NT2/D1 (cell line): ENCODE measurements at places on chromosomes 7 and 10.

DNA sequence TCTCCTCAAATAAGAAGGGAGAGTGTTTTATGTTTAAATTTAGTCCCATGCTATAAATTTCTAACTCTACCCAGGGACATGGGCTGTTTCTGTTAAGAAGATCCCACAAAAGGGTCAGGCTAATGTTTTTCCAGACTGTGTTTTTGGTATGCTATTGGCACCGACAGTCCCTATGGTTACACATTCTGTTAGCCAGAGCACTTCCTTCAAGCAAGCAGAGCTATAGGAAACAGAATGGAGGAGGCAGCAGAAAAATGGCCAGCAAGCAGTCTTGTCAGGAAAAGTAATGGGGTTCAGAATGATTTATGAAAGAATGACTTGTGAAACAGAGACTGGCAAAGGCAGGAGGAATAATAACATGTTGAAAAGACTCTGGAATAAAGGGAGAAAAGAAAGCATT is 44.8 kb upstream of the PHYHIPL start:
- no peak for DNase-seq

DNA sequence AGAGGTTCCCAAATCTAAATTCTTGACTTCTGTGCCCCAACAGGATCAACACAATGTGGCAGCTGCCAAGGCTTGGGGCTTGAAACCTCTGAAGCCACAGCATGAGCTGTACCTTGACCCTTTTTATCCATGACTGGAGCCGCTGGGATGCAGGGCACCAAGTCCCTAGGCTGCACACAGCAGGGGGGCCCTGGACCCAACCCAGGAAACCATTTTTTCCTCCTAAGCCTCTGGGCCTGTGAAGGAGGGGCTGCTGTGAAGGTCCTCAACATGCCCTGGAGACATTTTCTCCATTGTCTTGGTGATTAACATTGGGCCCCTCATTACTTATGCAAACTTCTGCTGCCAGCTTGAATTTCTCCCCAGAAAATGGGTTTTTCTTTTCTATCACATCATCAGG is 72.6 kb downstream of the FOXP2 start:
- DNase-seq, result no peak

GRCh38 chr7:130669085-130669700 is 645 bp upstream of the COPG2 start:
- DNase-seq, result no peak

DNA sequence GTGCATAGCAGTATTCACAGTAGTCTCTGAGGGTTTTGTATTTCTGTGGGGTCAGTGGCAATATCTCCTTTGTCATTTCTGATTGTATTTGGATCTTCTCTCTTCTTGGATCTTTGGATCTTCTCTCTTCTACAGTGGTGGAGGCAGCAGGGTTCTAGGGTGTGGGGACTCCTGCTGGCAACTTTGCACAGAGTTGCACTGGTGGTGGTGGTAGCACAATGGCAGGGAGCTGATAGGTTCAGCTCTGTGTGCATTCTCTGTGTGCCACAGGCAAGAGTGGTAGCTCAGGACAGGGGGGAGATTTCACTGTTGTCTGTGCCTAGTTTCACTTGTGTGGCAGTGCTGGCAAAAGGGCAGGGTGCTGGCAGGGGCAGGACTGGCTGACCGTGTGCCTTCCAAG is 35.1 kb upstream of the PRSS37 start:
- no peak for DNase-seq

DNA sequence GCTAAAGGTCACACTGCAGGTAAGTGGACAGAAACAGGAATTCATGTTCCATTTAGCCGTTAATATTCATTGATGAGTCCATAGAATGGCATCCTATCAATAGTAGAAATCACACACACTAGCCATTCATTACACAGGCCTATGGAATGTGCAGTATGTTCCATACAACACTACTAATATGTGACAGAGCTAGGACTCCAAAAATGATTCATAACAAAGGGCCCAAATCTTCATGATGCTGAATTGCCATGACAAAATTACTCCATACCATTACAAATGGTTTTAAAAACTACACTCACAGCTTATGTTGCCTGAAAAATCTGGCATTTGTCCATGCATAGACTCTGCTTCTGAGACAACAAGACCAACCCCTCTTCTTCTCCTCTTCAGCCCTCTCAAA is 549.1 kb downstream of the XPNPEP1 start:
- no peak for DNase-seq

DNA sequence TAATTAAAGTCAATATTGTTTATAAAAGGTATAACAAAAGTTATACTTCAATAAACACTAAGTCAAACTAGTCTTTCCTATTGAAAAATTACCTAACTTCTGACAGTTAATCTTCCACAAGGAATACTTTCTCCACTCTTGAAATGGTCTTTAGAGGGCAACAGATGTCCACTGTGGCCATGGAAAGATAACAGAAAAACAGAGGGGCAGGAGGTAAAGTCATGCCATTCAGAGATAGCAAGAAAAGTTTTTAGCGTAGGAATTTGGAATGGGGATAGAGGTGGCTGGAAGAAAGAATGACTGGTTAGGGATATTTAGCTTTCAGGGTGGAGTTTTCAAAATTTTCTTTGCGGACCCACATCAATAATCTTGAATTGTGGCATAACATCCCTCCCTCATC is 34.7 kb downstream of the HYCC1 start:
- DNase-seq, result no peak

DNA sequence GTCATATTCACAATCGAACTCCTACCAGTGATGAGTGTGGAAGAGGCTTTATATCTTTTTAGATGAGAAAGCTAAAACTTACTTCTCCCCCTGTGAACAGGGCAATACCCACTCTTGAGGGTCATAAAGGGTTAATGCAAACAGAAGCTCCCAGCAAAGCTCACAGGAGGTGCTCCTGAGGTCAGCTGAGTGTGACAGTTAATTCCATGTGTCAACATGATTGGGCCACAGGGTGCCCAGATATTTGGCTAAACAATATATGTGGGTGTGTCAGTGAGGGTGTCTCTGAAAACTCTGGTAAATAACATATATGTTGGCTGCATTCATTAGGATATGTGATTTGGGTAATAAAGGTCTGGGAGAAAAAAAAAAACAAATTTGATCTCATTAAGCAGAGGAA is 86.0 kb downstream of the HIP1 start:
- DNase-seq, result no peak

DNA sequence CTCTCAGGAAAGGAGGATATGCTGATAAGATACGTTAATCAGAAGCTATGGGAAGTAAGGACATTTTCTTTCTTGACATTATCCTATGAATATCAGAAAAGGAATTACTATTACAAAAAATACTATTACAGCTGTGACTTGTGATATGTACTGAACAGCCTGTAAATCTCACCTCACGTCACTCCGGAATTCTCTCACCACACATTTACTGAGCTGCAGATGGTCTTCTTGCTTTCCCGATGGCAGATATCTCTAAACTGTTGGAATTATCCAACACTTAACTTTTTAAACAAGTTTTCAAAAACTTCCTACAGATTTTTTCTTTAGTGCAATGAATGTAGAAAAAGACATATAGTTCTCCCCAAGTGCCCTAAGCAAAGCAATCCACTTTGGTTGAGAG is 313.4 kb downstream of the GPR37 start:
- no peak for DNase-seq

DNA sequence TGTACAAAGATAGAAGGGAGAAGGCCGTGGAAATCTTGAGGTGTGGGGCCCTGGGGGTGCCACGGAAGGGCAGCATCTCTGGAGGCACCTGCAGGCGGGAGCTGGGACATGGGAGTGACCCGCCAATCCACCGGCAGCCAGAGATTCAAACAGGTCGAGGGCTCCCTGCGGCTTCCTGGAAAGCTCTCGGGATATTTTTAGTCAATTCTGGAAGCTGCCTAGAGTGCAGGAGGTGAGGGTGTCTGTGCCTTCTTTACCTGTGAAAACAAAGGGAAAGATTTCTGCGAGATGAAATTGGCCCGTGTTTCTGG is 16.6 kb downstream of the MNX1 start:
- no peak for DNase-seq

- DNase-seq, result no peak
These were observed 342.3 kb upstream of the NRP1 start for GRCh38 chr10:33676606-33677339.

GRCh38 chr7:25707768-25708620 is 444.0 kb upstream of the NFE2L3 start:
- no peak for DNase-seq

DNA sequence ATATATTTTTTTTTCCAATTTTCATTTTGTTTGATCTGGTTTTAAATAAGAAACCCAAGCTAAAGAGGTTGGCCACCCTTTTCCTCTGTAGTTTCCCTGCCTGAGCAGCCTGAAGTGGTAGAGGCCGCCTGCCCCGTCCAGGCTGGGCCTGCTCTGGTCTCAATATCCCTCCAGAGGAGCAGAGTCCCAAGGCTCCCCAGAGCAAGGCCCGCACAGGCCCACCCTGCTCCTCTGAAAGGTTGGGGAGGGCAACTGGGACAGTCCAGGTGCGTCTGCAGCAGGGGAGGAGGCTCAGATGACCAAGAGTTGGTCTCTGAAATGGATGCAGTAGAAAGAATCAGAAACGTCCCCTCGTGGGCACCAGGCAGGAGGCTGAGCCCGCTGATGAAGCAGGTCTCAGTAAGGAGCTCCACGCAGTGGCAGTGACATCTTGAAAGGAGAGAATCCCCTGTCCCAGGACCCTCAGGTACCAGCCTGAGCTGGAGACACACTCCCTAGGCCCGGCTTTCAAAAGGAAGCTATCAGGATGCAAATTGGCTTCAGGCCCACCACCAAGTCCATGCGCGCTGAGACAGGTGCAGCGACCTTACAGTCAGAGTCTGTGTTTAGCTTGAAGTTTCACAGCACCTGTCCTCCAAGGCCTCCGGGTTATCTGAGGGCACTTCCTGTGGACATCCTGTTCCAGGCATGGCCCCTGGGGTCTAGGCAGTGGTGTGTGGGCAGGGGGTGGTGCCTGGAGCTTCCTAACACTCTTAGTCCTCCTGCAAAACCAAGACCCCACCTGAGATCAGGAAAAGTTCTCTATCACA is 37.7 kb downstream of the EN2 start:
- no peak for DNase-seq

GRCh38 chr10:64379898-64380297 is 858.7 kb downstream of the REEP3 start:
- DNase-seq, result no peak

GRCh38 chr10:43137717-43138020 is 576 bp upstream of the CSGALNACT2 start:
- no peak for DNase-seq

DNA sequence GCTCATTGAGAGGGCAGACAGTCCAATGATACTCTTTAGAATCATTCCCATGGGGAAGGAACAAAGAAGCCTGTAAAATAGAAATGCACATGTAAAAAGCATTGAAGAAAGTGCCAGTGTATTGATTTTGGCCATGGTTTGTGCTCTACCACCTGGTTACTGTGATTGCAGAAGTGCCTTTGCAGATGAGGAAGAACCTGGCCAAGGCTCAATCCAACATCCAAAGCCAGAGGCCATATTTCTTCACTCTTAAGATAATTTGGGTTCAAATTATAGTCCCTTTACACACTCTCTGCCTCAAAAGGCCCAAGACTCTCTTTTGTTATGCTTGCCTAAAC is 122.1 kb downstream of the EGFR start:
- no peak for DNase-seq

GRCh38 chr7:17939211-17939605 is 1.1 kb downstream of the SNX13 start:
- DNase-seq, result no peak

GRCh38 chr10:36030516-36030915 is 388.4 kb upstream of the FZD8 start:
- no peak for DNase-seq

DNA sequence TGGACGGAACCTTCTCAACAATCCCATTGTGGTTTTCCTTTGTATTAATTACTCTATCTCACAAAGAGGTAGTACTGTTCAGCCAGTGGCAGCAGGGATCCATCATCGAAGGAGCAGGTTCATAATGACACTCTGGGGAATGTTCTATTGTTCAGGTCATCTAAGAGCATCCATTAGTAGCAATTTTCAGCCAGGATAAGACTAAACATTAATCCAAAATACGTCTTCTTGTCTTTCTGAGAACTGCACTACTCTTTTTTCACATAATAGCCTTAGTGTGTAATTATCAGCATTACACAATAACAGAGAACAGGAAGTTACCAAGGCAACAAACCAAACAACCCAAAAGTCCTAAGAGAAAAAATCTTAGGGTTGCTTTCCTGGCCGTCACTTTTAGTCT is 259.5 kb upstream of the VWC2 start:
- no peak for DNase-seq

GRCh38 chr7:137717045-137717444 is 129.7 kb downstream of the DGKI start:
- no peak for DNase-seq

DNA sequence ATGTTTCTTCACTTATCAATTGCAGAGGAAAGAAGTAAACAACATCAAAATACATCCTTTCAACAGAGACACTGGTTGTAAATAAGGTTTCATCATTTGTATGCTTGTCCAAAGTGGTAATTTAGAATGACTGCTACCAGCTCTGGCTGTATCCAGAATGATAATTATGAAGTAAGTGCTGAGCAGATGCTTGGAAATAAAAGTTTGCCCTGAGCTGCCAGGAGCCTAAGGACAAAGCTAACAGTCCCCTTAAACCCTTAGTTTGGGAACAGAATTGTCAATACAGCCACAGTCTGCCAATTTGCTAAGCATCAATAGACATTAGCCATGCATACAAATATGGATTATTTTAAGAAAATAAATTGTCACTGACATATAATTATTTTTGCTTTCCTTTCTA is 147.0 kb upstream of the SLC13A1 start:
- DNase-seq, result no peak

- no peak for DNase-seq
These were observed 83.4 kb downstream of the AGMO start for GRCh38 chr7:15478401-15478800.

- DNase-seq, result no peak
These were observed 53.0 kb upstream of the AGR3 start for GRCh38 chr7:16934722-16935340.

GRCh38 chr10:12445701-12446334 is 96.5 kb downstream of the CAMK1D start:
- DNase-seq, result no peak

- no peak for DNase-seq
These were observed 11.3 kb upstream of the ATXN7L1 start for GRCh38 chr7:105887569-105888189.

GRCh38 chr7:129045682-129046081 is 9.2 kb downstream of the TNPO3 start:
- no peak for DNase-seq

- no peak for DNase-seq
These were observed 187.8 kb downstream of the FAM107B start for GRCh38 chr10:14586901-14587300.

GRCh38 chr7:7479275-7479805 is 56.3 kb downstream of the COL28A1 start:
- no peak for DNase-seq

- no peak for DNase-seq
These were observed 2.2 kb downstream of the STRA8 start for GRCh38 chr7:135235841-135236240.
